COR-L47 (cell line): ENCODE measurements at places on chromosomes 4 and X.

GRCh38 chr4:552019-552418, 24.1 kb downstream of the TMEM271 start:
- DNase-seq = no peak

GRCh38 chrX:72052415-72053090, 79.2 kb downstream of the RTL5 start:
- no peak for DNase-seq

GRCh38 chrX:50776248-50776647, 37.7 kb downstream of the SHROOM4 start:
- DNase-seq = no peak

DNA sequence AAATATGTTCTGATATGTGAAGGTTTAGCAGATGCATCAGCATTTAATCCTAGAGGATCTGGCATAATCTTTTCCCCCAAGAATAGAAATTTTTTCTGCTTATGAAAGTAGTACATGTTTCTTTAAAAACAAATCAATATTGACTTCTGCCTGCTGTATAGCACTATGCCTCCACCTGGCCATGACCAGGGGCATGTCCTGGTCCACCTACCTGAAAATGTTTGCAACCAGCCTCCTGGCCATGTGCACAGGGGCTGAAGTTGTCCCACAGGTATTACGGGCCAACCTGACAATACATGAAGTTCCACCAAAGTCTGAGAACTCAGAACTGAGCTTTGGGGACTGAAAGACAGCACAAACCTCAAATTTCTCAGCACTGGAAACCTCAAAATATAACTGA, 10.0 kb downstream of the HPRT1 start:
- no peak for DNase-seq

DNA sequence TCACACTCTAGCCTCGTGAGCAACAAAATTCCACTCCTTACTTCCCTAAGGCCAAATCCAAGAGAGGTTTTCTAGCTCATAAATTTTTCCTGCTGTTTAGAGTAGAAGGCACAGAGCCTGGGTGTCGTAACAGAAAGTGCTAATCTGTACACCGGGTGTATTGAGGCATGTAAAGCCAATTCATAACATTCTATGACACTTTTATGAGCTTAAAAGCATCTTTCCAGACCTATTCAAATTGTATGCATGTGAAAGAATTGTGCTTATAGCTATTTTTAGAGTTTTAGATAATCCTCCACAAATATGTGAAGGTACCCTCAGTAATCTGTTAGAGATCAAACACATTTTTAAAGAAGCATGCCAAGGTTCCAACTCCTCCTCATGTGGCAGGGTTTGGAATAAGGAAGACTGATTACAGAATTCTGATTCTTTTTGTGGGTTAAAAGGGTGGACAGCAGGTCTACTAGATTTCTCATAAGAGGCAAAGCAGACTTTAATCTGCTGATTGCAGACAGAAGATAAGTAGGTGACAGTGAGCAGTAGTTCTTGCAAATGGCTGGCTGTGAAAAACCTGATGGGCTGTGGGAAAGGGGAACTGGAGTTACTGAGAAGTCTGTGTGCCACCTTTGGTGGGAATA, 25.5 kb upstream of the LRCH2 start:
- DNase-seq = no peak

DNA sequence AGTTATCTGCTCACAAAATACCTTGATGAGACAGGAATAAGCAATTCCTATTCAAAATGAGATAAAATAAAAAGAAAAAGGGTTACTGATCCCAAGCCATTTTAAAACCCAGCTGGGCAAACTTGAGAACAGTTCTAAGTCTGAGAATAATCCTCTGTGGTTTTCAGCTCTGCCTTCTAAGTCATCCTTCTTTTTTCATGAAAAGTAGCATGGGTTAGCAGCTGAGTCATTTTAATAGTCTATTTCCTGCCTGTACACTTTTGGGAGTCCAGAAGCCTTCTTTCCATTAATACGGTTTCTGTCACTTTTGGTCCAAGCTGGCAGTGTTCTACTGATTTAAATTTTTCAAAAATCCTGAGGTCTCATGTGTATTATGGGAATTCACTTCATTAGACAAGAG, 374.3 kb downstream of the IQCM start:
- DNase-seq = no peak

DNA sequence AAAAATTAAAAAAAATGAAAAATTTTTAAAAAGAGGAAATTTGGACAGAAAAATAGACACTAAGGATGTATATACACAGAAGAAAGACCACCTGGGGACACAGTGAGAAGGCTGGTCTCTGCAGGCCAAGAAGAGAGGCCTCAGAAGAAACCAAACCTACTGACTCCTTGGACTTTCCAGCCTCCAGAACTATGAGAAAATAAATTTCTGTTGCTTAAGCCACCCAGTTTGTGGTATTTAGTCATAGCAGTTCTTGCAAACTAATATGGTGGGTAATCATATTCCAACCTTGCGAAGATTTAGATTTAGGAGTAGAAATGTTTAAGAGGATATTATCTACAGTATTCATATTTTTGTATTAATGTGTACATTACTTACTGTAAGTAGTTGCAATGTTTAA, 56.4 kb downstream of the COQ2 start:
- DNase-seq = no peak

- no peak for DNase-seq
These were observed 5.3 kb upstream of the PAPSS1 start for GRCh38 chr4:107725281-107725859.

GRCh38 chr4:153140294-153140693, 63.9 kb upstream of the TRIM2 start:
- no peak for DNase-seq

DNA sequence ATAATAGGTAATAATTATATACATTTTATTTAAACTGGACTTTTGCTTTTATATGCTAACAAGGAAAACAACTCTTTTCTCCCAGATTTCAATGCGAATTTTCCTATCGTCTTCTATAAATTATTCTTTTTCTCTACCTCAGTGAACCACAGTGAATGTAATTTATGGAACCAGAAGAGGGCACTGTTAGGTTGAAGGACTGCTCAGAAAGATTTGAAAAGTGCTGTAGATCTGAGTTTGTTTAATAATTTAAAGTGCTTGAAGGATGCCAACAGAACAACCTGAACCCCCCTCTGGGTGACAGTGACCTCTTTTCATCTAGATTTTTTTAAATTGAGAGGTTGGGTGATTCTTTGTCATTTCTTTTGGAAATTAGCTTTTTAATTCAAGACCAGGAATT, 54.9 kb downstream of the PHOX2B start:
- DNase-seq = peak; percentile 37

DNA sequence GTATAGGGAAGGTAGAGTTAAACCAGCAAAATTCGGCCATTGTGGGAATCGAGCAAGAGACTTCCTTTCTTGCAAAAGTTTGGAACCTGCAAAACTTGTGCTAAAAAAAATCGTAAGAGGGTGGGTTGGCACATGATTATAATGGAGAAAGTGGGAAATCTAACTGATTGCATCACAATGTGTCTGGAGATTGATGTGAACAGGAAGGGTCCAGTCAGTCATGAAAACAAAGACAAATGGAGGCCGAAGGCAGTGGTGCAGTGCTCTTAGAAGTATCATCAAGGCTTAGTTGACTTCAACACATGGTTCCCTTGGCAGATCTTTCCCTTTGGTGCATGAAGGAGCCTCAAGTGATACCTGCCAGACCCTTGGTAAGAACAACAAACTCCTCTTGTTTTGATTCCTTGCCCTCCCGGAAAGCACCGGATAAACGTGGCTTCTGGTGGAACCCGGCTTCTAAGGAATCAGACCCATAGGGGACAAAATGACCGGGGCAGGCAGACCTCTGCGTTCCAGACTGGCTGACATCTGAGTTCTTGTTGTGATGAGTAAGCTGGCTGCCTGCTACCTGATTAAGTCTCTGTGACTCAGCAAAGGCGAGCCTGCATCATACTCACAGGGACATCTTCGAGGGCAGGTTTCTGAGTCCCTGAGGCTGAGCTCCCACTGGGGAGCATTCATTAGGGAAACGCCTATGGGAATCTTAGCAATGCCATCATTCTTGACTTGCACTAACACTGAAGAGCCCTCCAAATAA, 87.7 kb upstream of the MAP3K15 start:
- no peak for DNase-seq

DNA sequence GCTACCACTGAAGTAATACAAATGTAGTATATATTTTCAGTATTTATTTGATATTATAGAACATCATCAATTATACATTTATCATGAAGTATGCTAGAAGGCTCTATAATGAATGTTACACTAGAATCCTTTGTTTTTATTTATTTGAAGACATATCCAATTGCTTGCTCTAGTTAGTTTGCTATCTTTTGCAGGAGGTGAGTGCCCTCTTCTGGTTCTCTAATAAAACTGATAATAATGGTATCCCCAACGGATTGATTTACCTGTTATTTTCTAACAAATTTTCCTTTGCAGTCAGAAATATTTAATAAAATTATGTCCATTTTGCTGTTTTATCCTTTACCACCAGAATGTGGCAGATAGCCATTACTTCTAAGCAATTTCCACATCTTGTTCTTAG, 274.3 kb upstream of the TACR3 start:
- DNase-seq = peak; percentile 21

DNA sequence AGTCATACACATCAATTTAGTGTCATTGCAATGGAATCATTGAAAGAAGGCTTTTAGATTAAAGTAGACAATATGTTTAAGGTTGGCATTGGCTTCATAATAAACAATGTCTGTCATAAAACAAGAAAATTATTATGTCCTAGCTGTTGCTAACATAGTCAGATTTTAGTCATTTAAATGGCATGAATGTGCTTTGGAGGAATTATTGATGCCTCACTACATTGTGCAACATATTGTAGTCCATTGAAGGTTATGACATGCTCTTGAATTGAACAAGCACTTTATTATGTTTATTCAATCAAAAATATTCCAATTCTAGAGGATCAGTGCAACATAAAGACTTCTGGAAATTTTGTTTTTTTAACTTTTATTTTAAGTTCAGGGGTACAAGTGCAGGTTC, 489.8 kb upstream of the AMOT start:
- no peak for DNase-seq

DNA sequence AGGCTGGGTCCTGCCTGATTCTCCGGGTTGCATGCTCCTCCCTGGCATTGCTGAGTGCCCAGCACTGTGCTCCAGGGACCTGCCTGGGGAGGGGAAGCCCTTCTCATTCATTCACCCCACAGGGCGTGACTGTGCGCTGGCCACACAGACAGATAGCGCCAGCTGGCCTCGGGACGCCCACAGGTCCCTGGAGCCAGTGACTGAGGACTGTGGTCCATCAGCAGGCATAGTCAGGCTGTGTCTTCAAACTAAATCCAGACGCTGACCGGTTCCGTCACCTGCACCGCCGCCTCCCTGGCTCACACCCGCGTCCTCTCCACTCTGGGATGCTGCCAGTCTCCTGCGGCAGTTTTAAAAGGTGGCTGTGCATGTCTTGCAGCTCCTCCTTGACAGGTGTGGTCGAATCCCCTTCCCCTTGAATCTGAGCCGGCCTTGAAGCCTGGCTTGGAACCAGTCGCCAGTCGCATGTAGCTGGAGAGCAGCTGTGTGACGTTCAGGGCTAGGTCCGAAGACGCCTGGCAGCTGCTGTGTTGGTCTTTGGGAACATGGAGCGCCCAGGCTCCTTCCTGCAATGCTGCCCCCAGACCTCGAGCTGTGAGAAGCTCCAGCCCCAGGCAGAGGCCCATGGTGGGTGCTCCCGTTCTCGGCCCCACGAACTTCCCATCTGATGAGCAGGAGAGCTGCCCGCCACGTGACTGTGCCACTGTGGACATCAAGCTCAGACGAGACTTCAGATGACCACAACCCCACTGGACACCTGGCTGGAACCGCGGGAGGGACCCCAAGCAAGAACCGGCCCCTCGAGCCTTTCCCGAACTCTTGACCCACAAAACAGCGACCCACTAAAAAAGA, 94.1 kb downstream of the ADRA2C start:
- DNase-seq = no peak
